Chondrocyte (in vitro differentiated cells): ENCODE measurements at places on chromosomes 4 and X. TPM values are rescaled to one million over a fixed set of nuclear protein-coding genes. Genes with fewer than 3 reads are reported as not detected.

CLOCK gene
- 26.1 to 31.2 TPM (median 28.7 TPM) in 3 replicates for total RNA-seq

ASB5 gene
- 0.90 TPM in 1 of 3 replicates, not detected in the others for total RNA-seq

DRP2 gene
- 0.23 to 0.92 TPM (median 0.37 TPM) in 3 replicates for total RNA-seq

GSX2 gene
- not detected in 3 replicates for total RNA-seq

XAGE2 gene
- total RNA-seq: not detected in 3 replicates

CT45A5 gene
- not detected in 3 replicates for total RNA-seq

GAGE1 gene
- total RNA-seq: not detected in 3 replicates

USP17L21 gene
- not detected in 3 replicates for total RNA-seq

ARL9 gene
- 0.26 to 0.57 TPM (median 0.41 TPM) in 3 replicates for total RNA-seq

LRAT gene
- 0.05 TPM in 1 of 3 replicates, not detected in the others for total RNA-seq

SSX1 gene
- total RNA-seq: not detected in 3 replicates

P2RY10 gene
- total RNA-seq: not detected in 3 replicates

ANOS1 gene
- total RNA-seq: 9.6 to 23.1 TPM (median 22.3 TPM) in 3 replicates

SLITRK2 gene
- not detected in 3 replicates for total RNA-seq

KCND1 gene
- total RNA-seq: 1.4 to 1.7 TPM (median 1.6 TPM) in 3 replicates

GAGE12E gene
- total RNA-seq: not detected in 3 replicates

CT45A2 gene
- not detected in 3 replicates for total RNA-seq

GALNTL6 gene
- total RNA-seq: 0.31 TPM in 1 of 3 replicates, not detected in the others

RAB33A gene
- total RNA-seq: 3.2 to 16.7 TPM (median 16.7 TPM) in 3 replicates

SUPT20HL2 gene
- total RNA-seq: not detected in 3 replicates

DOCK11 gene
- total RNA-seq: 13.7 to 25.0 TPM (median 22.1 TPM) in 3 replicates

PCSK1N gene
- 58.7 to 74.2 TPM (median 69.2 TPM) in 3 replicates for total RNA-seq

MMRN1 gene
- not detected in 3 replicates for total RNA-seq
